ENCODE measurements at places on chromosomes 5 and 9.

DNA sequence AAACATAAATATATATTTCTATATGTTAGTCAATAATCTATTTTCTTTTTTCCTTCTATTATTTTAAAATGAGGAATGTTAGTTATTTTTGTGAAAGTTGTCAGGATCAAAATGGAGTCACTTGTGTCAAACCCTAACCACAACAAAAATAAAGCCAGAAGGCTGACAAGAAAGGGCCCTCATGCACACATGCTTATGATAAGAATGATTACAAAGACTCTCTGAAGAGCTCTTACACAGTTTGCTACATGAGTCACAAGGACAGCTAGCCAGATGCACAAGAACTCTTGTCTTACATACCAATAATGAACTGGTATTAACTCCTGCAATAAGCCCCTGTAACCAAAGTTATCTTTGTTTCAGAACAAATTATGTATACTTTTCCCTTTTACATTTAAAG lies 64.7 kb downstream of the GGTA1 start:
- DNase-seq = no peak

DNA sequence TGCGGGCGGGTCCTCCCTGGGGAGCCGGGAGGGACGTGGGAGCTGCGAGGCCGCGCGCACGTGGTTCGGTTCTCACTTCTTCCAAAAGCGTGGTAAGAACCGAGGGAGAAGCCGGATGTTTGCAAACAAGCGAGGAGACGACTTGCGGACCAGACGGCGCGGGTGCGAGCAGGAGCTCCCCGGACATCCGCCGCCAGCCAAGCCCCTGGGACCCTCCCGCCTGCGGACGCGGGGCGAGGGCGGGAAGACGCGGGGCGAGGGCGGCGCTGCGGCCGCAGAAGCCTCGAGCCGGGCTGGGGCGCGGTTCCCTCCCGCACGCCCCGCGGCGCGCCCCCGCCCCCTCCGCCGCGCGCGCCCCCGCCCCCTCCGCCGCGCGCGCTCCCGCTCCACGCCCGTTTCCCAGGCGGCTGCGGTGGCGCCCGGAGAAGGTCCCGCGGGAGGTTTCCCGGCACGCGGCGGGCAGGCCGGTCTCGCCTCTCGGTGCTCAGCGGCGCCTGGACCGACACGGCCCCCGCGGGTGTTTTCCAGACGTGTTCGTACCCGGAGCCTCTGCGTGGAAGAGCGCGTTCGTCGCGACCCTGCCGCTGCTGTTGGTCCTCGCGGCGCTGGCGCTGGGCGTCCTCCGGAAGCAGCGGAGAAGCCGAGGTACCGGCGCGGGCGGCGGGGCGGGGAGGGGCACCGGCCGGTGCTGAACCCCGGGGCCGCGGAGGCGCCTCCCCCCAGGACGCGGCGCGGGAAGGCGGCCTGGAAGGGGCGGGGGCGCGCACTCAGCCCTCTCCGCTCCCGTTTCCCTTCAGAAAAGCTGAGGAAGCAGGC lies 12.8 kb downstream of the BTNL9 start:
- no peak for DNase-seq

GRCh38 chr9:134396825-134397224 lies 70.6 kb downstream of the RXRA start:
- peak; percentile 79 for DNase-seq

GRCh38 chr5:139475865-139476617 lies 5.2 kb downstream of the SMIM33 start:
- DNase-seq = no peak

DNA sequence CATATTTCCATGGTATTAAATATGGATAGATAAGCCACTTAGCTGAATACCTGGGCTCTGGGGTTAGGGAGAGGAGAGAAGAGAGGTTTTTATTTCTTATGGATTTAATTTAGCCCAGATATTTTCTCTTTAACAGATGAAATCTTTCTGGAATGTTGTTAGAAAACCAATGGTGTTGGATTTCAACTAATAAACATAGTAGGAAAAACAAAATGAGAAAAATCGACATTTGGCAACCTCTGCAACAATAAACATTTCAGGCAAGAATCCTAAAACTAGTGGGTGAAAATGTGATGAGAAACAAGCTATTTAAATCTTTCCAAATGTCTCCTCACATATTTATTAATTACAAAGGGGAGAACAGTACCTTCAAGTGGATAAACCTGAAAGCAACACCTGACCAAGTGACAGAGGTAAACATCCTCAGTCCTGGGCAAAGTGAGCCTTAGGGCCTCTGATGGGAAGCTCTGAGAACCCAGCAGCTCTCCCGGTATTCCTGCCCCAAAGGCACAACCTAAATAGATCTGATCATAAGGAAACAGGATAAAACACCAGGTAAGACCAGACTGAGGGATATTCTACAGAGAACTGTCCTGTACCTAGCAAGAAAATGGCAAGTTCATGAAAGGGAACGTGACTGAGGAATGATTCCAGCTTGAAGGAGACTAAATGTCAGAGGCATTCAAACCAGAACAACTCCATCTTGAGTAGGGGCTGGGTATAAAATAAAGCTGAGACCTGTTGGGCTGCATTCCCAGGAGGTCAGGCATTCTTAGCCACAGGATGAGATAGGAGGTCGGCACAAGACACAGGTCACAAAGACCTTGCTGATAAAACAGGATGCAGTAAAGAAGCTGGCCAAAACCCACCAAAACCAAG lies 163.7 kb downstream of the ESM1 start:
- no peak for DNase-seq

DNA sequence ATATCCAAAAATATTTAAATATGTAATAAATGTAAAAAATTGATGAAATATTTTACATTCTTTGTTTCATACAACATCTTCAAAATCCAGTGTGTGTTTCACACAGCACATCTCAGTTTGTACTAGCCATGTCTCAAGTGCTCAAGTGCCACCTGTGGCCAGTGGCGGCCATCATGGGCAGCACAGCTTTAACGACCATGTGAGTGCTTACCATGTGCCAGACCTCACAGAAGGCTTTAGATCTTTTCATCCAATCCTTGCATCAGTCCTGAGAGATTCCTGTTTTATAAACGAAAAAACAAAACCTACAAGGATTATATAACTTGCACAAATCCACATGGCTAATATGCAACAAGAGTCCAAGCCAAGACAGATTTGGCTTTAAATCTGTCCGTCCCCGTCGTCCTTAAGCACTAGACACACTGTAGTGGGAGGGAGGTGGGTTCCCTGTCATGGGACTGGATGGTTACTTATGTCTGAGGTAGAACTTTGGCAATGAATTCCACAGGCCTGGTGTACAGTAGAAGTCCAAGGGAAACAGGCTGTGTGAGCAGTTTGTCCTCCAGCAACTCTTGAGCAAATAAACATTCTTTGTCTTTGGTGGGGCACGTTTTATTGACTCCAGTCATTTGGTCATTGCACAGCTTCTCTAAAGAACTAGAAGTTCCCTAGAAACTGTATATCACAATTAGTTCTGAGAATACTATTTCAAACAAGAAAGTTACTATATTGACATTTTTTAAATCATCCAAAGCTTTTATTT lies 25.0 kb upstream of the F2R start:
- no peak for DNase-seq

DNA sequence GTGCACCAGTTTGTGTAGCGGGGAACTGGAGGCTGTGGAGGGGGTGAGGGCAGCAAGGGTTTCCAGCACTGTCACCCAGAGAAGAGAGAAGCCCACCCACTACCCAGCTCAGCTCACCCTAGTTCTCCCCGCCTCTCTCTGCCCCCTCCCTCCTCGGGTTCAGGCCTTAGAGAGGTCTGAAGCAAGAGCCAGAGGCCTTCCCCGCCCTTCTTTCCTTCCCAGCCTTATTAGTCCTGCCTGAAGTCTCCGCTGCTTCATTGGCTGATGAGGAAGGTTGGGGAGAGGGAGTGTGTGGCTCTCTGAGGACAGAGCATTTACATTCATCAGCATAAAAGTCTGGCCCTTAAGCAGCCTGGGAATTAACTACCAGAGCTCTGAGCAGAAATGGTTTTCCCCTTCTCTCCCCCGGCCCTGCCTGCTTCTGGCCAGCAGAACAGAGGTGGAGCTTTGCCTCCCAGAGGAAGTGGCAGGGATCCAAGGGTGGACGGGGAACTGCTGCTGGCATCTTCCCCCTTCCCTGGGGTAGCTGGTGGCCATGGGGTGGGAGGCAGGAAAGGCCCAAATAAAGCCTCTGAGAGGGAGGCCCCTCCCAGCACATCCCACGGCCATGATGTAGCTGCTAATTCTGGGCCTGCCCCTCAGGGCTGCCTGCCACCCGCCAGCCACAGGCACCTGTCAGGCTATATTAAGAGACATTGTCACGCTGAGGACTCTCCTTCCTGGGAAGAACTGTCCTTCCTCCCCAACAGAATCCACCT lies 4.1 kb downstream of the DNAJB5 start:
- DNase-seq = no peak

DNA sequence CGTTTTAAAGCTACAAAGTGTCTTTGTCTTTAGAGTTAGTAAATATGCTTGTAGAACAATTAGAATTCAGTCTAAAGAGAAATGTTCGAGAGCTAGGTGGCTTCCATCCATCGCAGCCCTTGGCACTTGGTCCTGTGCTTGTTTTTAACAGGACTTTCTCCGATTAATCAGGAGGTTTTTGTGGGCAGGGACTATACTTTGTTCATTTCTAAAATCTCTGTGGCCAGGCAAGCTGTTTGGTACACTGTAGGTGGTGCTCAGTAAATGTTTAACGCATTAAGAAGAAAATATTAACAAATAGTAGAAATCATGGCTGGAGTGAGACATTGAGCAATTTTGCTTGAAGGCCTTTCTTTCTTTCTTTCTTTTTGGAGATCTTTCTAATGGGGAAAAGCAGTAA lies 20.8 kb downstream of the AGXT2 start:
- DNase-seq = no peak

- no peak for DNase-seq
These were observed 373.4 kb upstream of the IRX4 start for GRCh38 chr5:2255915-2256690.

GRCh38 chr9:27413511-27414219 lies 110.4 kb upstream of the IFNK start:
- no peak for DNase-seq

DNA sequence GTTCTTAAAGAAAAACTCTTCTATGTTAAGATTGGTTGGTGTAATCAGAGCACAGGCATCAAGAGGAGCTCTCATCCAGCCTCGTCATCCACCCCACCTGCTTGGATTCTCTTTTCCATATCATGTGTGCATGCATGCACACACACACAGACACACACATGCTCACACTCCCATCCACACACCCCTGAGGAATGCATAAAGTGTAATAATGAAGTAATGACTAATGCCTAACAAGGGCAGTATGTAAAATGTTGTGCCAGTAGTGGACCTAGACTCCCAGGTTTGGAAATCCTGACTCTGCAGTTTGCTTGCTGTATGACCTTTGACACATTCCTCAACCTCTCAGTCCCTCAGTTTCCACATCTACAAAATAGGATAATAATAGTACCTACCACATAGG lies 280.0 kb upstream of the ANKRD55 start:
- no peak for DNase-seq

GRCh38 chr5:626850-627249 lies 14.7 kb downstream of the CEP72 start:
- no peak for DNase-seq

GRCh38 chr9:4973902-4974301 lies 11.2 kb upstream of the JAK2 start:
- DNase-seq = no peak

DNA sequence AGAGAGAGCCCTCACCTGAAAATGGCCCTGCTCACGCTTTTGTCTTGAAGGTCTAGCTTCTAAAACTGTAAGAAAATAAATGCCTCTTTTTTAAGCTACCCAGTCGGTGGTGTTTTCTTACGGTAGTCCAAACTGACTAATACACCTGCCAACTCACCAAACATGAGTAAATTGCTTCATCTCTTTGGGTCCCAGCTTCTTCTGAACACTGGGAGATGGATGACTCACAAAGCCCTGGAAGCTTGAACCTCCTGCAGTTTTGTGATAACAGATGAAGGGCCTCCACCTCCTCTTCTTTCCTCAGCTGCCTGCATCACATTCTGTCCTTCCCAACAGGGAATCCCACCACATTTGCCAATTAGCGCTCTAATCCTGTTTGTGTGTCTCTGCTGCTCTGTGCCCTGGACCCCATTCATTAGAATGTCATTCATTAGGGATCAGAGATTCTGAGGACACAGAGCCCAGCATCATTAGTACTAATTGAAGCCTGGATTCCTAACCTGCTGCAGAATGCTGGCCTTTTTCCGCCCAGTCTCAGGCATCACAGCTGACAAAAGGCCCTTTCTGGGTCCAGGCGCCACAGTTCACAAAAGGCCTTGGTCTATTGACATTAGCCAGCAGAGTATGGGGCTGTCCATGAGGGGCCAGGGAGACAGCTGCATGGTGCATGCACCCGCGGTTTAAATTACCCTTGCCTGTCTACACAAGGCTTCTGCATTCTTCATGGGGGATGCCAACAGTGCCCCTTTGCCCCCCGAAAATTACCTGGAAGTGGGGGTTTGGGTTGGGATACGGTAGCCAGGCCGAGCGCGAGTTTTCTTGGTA lies 349.3 kb downstream of the SEMA5A start:
- DNase-seq = no peak

- DNase-seq = no peak
These were observed 11.1 kb upstream of the ORM1 start for GRCh38 chr9:114311571-114312512.

DNA sequence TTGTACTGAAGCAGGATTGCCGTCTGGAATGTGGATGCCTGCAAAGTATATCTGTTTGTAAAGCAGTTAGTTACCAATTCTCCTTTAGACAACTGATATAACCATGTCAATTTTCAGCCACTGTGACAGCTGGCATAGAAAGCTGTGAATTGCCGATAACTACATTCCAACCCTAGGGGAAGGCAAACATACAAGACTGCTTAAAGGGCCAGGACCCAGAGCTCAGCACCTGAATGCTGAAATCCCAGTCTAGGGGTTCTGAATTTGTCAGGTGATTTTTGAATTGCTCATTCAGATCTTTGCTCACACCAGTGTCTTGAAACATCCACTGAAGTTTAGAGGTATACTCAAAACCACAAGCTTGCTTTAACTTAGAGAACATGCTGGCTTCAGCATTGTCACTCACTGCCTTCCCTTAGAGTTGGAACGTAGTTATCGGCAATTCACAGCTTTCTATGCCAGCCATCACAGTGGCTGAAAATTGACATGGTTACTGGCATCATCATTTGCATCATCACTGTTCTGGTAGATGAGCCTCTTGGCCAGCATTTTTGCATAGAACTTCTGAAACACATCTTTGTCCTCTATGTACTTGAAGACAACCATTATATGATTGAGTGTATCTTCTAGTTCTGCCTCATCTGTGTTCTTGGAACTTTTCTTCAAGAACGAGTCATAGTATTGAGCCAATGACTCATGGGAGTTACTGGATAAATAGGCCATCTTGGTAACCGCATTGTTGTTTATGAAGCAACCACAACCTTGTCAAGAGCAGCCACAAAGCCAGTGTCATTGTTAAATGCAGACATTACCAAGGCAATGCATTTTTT lies 82.1 kb downstream of the CCDC192 start:
- no peak for DNase-seq

DNA sequence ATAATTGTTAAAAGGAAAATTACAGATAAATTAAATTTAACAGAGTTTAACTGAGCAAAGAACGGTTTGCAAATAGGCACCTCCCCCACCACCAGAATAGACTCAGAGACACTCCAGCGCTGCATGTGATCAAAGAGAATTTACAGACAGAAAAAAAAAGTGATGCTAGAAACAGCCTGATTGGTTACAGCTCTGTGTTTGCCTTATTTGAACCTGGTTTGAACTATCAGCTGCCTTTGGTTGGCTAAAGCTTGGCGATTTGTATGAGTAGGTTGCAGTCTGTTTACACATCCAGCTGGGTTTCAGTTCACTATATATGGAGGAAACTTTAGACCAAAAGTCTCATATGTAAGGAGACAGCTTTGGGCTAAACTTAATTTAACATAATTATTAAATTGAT lies 249.1 kb downstream of the ENC1 start:
- no peak for DNase-seq

- DNase-seq = no peak
These were observed 120.2 kb downstream of the KIAA0825 start for GRCh38 chr5:94498199-94498598.

Data from CD4-positive, CD25-positive, alpha-beta regulatory T cell (primary cell).